A673 (cell line): ENCODE measurements at places on chromosomes 4 and X. TPM values are rescaled to one million over a fixed set of nuclear protein-coding genes. Genes with fewer than 3 reads are reported as not detected.

The NDNF gene
- total RNA-seq: 10.6 and 12.1 TPM in 2 replicates

GRCh38 chr4:104772849-104773248 lies 278.2 kb upstream of the CXXC4 start:
- DNase-seq: no peak

DNA sequence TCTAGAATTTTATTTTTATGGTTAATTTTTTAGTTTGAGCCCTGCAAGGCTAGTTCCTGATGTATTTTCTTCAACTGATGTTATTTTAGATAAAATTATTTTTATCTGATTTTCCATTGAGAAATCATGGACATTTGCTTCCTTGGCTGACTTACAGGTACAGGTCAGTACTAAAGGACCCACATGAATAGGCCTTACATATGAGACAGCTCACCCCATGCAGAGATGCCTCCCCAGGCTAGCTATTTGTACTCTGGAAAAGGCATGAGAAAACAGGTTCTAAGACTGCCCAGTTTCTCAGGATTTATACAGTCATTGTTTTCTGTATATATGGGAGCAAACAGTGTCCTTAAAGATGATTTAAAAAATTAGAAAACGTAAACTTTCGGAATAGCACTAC lies 255.5 kb downstream of the BMPR1B start:
- no peak for DNase-seq

- no peak for DNase-seq
Observed at GRCh38 chr4:143389579-143390195, 53.0 kb downstream of the GAB1 start.

DNA sequence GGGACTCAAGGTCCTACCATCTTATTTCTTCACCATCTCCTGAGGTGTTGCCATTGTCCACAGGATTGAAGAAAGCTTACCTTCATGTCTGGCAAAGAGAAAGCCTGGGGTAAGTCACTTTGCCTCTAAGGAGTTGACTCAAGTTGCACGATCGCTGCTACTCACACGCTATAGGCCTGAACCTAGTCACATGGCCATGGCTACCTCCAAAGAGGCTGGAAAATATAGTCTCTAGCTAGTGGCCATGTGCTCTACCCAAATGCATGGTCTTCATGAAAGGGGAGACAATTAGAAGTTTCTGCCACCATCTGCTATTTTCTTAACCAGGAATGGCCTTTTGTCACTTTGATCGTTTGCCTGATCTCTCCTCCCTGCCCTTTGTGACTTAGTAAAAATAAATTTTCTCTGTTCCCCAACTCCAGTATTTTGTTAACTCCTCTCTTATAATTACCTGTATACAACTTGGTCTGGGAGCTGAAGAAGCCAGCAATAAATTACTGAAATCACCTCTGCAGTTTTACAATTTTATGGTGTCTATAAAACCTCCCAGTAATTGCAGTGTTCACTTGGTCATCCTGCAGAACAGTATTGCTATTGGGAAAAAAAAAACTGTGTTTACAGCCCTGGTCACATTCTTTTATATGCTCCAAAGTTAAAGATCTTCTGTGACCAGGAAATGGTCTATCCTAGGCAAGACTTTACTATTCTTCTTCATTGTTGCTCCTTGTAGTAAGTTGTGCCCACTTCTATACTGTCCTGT lies 126.7 kb upstream of the TSPAN5 start:
- DNase-seq: no peak

GRCh38 chr4:126271292-126271691 lies 956.5 kb downstream of the FAT4 start:
- no peak for DNase-seq
